T-helper 2 cell (primary cell): ENCODE measurements at places on chromosomes 5 and 9.

- no peak for DNase-seq
Observed at GRCh38 chr9:100290714-100291113, 62.0 kb downstream of the TEX10 start.

GRCh38 chr9:123925819-123926218 is 4.1 kb downstream of the DENND1A start:
- DNase-seq, result no peak

DNA sequence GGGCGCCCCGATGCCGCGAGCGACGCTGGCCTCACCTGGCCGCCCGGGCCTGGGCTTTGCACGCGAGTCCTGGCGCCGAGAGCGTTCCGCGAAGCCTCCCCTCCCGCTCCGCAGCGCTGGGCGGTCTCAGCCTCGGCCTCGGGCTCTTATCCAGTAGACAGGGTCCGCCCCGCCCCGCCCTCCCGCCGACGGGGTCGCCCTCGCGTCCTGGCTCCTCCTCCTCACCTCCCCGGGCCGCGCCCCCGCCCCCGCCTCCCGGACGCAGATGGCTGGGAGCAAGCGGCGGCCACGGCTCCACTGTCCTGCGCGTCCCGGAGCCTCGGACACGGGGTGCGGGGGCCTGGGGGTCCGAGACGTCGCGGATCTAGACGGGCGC is at the start of gene SLC6A3:
SLC6A3 (minus strand) TSS at position 128 of the 376 bp plus-strand sequence. CDS start 2,243 bp downstream, outside the sequence.
- DNase-seq, result no peak

- DNase-seq, result no peak
Observed at GRCh38 chr5:95883185-95884016, 60.9 kb upstream of the GLRX start.

DNA sequence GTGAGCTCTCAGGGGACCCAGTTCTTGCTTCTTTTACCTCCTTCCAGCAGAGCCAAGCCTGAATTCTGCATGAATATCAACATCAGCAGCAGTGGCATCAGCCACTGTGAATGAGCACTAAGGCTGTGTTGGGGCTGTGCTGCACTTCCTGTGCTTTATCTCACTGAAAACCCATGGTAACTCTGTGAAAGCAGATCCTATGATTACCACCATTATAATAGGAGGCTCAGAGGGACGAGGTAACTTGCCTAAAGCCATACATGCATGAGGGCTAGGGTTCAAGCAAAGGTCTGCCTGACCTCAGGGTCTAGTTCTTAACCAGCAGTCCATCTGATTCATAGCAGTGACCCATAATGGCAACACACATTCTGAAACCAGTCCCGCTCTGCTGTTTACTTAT is 60.5 kb upstream of the RAPGEF1 start:
- DNase-seq, result no peak
